ENCODE measurements at places on chromosomes 4 and X.

DNA sequence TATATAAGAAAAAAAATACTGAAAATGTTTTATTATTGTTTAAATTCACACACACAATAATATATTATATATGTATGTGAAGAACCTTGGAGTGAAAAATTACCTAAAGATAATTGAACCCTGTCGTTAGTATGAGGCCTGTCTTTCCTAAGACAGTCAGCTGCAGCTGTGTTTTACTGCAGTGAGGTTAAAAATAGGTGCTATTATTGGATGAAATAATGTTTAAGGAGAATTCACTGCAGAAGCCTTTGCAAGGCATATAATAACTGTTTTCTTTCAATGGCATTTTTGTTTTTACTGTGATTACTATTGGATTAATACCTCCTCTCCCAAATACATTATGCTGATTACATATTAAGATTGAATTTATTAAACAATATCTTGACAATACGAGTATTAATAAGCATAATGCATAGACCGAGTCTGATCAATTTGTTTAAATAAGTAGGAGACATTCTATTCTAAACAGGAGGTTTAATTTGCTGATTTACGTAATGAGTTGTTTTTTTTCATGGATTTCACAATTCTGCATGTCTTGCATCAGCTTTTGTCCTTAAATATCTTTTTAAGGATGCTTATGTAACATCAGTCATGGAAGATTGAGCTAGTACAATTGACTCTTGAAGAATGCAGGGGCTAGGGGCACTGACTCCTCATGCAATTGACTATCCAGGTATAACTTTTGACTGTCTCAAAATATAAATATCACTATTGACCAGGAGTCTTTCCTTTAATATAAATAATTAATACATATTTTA lies 1181.1 kb upstream of the PCDH7 start:
- DNase-seq = no peak

DNA sequence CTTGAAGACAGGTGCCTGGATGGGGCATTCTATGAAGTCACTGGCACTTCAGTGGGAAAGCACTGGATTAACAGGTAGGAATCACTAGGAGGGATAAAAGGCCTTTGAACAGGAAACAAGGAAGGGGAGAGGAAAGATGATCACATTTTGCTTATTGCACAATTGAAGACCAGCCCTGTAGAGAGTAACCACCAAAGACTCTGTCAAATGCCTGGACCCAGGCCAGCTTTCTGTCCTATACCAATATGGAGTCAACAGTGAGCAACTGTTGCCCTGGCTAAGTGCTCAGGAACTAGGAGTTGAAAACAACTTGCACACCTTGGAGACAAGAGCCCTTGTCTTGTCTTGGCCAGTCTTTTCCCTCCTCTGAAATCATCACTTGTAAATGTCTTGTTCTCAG lies 14.1 kb upstream of the RTL3 start:
- DNase-seq = no peak

DNA sequence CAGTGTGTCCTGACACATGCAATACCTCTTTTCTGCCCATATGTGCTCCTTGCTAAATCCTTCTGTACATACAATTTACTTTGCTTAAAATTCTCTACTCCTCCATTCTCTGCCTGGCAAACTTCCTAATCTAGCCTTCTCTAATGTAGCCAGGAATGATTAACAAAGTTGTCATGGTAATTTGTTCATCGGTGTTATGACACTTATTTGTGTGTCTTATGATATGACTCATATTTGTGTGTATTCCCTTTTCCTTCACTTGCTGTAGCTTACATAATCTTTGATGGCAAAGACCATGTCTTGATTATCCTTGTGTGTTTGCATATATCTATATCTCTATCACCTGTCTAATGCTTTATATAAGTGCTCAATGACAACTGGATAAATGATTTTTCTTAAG lies 133.3 kb downstream of the COL25A1 start:
- DNase-seq = no peak

GRCh38 chr4:138697851-138698250 lies 317.7 kb upstream of the NOCT start:
- DNase-seq = peak; percentile 29

GRCh38 chr4:175092114-175092513 lies 174.0 kb downstream of the ADAM29 start:
- no peak for DNase-seq

DNA sequence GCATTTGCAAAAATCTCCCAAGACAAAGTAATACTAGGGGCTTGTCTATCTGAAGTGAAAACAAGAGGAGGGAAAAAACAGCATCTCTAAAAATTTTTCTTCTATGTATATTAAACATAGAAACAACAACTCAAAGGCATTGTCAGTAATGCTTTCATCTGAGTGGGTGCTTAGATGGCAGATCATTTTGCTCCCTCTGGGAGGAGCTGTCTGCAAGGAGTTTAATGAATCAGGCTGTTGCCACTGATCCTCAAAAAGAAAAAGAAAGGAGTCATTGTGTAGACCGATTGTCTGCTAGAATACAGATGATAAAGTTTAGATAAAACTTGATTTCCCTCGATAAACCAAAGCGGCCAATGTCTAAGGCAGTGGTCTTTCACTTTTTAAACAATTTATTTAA lies 49.7 kb upstream of the KLHL8 start:
- DNase-seq = peak; percentile 46

GRCh38 chr4:123890889-123891288 lies 494.3 kb downstream of the SPRY1 start:
- no peak for DNase-seq

GRCh38 chrX:13752646-13753045 lies 18.1 kb downstream of the OFD1 start:
- no peak for DNase-seq

DNA sequence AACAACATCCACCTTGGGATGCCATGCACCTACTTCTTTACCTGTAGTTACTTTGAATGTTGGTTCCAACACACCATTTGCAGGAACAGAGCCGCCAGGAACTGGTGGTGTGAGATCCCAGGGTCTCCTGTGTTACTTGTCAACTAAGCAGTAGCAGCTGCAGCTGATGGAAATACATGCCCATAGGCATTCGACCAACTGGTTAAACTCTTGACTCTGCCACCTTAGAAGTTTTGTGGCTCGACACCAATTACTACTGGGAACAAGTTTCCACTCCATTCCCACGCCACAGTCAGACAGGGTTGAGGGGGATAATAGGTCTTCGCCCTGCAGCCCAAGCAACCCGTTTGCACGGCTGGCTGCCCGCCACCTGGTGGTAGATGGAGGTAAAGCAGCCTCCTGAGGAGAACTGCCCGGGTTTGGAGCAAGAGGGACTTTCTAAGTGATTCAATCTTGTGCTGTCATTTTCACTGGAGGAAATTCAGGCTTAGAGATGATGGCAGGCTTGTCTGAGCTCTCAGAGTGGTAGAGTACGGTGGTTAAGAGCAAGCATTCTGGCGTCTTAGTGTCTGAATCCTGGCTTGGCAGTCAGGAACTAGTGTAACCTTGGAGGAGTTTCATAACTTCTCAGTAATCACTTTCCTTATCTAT lies 119.1 kb upstream of the TRIM2 start:
- DNase-seq = peak; percentile 67

- DNase-seq = peak; percentile 55
These were observed 225.2 kb upstream of the DKK2 start for GRCh38 chr4:107261241-107261874.

DNA sequence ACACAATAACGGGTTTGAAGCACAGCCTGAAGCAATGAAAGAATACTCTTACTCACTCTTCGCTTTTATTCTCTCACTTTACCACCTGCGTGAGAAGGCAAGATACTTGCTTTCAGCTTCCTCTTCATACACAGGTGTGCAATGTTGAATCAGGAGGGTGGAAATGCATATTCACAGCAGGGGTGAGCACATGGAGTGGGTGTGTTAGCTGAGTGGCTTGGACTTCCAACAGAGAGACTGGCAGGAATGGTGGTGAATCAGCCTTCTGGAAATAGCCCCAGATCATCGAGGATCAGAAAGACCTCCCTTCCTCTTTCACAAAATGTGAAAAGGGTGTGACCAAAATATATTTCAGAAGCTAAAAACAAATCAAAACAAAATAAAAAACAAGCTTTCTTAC lies 521.2 kb downstream of the STIM2 start:
- DNase-seq = no peak

- DNase-seq = no peak
These were observed 53.5 kb upstream of the TEX13C start for GRCh38 chrX:125266153-125266660.

- DNase-seq = peak; percentile 86
These were observed 29.2 kb upstream of the ASMTL start for GRCh38 chrX:1481636-1482529.
